ENCODE measurements at places on chromosomes 7 and 10. TPM values are rescaled to one million over a fixed set of nuclear protein-coding genes. Genes with fewer than 3 reads are reported as not detected.

The KIF11 gene
- total RNA-seq = 0.55 TPM

The CYREN gene
- 54.8 TPM for total RNA-seq

The SPDYE2B gene
- total RNA-seq = not detected

The CALML5 gene
- total RNA-seq = not detected

The OGDHL gene
- not detected for total RNA-seq

The PCDH15 gene
- not detected for total RNA-seq

The HOXA2 gene
- total RNA-seq = not detected

Measured in naive thymus-derived CD8-positive, alpha-beta T cell (primary cell).